NCI-H2081 treated with DMSO at 0.1 percent for 48 hours (cell line): ENCODE measurements at places on chromosomes 13 and 19.

GRCh38 chr13:70829748-70830147 lies 721.5 kb upstream of the KLHL1 start:
- no peak for DNase-seq

DNA sequence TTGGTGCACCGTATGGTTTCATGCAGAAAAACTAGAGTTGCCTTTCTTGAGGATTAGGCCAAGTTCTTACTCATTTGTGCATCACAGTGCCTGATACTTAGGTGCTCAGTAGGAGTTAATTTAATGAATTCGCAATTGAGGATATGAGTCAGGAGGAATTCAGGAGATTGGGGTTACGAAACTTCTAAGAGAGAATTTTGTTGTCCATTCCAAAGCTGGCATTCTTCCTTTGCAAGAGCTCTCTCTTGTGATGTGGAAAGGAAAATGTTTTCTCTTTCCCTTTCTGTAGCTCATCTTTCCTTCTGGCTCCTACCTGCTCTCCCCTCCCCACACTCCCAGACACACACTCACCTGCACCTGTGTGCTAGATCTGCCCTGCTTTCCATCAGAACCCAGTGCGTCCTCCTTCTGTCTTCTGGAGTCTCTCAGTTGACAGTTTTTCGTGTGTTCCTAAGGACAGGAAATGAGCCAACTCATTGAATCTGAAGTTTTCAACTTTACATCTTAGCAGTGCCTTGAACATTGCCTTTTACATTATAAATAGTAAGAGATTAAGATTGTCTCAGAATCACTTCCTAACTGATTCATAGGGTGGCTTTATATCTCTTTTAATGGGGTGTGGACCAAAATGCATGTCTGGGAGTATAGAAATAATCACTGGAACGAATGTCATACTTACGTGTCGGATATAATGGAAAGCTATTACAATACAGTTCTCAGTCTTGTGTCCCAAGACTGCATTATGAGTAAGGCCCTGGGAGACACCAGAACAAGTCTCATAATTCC lies 19.7 kb upstream of the ERCC5 start:
- DNase-seq: no peak

DNA sequence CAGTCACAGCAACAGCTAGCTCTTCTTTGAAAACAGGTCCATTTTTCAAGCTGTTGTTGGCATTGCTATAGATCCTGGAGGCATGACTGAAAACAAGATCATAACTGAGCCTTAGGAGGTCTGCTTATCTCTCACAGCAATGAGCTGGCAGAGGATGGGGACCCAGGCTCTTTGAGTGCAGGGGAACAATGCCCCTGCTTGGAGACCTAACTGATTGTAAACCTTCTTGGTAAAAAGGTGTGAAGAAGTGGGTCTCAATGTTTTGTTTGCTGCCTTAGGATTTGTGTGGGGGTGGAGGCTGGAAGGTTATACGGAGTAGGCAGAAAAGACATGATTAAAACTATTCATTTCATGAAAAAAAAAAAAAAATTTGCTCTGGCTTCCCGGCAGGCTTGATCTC lies 94.6 kb downstream of the EFNB2 start:
- no peak for DNase-seq

DNA sequence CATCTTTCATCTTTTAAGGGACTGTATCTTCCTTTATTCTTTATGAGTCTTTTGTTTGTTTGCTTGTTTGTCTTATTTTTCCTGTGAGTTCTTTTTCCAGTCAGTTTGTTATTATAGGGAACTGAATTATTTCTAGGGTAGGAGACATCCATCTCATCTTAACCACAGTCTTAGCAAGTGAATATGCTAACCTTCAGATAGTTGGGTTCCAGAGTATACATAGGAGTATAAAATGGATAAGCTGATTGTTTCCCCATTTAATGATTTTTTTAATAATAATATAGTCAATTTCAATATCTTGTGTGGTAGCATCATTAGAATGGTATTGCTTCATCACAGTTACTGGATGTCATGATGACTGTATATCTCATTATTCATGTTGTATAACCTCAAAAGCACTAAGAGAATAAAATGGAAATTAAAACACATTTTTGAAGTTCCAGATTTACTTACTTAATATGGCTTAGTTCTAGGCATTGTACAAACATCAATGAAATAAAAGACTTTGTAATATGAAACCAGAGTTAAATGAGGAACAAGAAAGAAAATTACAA lies 33.0 kb downstream of the GPC6 start:
- DNase-seq: no peak

GRCh38 chr19:47653856-47654255 lies 44.9 kb downstream of the BICRA start:
- no peak for DNase-seq

GRCh38 chr13:29925457-29926097 lies 75.2 kb upstream of the UBL3 start:
- DNase-seq: no peak

DNA sequence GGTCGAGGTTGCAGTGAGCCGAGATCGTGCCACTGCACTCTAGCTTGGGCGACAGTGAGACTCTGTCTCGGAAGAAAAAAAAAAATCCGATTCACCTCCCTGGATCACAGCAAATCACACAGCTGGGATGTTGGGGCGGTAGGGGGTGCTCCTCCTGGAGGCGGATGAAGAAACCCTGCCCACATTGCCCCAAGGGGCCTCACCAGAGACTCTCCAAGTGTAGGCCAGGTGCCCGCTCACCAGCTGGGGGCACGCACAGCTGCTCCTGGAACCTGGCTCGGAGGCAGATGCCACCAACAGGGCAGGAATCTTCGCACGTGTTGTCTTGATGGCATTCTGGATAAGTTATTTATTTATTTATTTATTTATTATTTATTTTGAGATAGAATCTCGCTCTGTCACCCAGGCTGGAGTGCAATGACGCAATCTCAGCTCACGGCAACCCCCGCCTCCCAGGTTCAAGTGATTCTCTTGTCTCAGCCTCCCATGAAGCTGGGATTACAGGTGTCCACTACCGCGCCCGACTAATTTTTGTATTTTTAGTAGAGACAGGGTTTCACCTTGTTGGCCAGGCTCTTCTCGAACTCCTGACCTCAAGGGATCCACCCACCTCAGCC lies 3.1 kb downstream of the UQCR11 start:
- no peak for DNase-seq

GRCh38 chr13:78258304-78258703 lies 339.7 kb upstream of the EDNRB start:
- no peak for DNase-seq

GRCh38 chr19:37227996-37228395 lies 10.0 kb downstream of the ZNF383 start:
- DNase-seq: no peak

- no peak for DNase-seq
Measured at GRCh38 chr19:33772102-33772857, 24.4 kb upstream of the KCTD15 start.

GRCh38 chr19:49443366-49444099 lies 2.2 kb upstream of the SLC17A7 start:
- DNase-seq: peak; percentile 84

GRCh38 chr19:501646-502045 lies 5.4 kb downstream of the MADCAM1 start:
- DNase-seq: no peak

- DNase-seq: no peak
Measured at GRCh38 chr19:44682807-44683206, 11.5 kb downstream of the CEACAM19 start.

DNA sequence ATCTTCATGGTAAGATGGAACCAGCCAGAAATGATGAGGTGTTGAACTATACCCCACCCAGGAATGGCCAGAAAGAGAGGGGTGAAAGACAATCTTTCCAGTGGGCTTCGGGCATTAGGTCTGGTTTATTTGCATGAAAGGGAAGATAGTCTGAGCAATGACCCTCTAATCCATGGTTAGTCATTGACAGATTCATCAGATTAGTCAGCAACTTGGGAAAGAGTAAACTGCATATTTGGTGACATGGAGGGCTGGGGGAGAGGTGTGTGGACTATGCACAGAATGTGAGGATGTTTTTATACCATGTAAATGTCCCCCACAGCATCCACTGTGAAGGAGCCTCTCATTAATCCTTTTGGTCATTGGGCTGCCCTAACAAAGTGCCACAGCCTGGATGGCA lies 30.1 kb upstream of the USP12 start:
- no peak for DNase-seq

DNA sequence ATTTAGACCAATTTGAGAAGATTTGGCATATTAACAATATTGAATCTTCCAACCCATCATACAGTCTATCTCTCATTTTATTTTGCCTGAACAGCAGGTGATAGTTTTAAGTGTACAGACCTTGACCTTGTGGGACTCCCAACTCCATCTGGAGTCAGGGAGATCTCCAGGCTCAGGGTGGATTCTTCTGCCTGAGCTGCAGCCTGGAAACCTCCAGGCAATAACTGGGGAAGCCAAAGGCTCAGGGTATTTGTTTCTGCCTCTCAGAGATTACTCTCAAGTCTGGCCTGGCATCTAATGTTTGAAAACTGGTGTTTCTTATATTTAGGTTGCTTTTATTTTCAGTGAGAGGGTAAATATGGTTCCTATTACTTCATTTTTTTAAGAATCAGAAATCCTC lies 102.1 kb upstream of the C1QTNF9B start:
- no peak for DNase-seq
